ENCODE measurements at places on chromosomes 3 and 15.
A peak's percentile ranks its signal among the peaks of the same experiment; 100 is the strongest.

- ATAC-seq: no peak
Observed at GRCh38 chr3:44021651-44022594, 219.8 kb upstream of the TOPAZ1 start.

- peak; percentile 86 for ATAC-seq
Observed at GRCh38 chr3:120795017-120795648, 52.6 kb downstream of the GTF2E1 start.

GRCh38 chr3:49826016-49826415, 12.3 kb upstream of the UBA7 start:
- no peak for ATAC-seq

DNA sequence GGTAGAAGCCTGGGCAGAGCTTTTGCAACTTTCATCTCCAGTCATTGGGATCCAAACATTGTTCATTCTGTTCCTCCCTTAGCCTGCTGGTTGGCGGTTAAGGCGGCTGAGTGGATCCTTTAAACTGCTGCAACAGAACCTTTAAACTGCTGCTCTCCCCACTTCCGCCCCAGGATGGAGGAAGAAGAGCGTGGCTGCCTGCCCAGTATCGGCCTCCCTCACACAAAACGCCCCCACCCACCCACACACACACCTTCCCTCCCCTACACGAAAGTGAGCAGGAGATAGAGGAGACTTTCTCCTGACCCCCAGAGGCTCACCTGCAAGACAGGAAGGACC, 460 bp upstream of the ZMAT3 start:
- ATAC-seq: peak; percentile 51

DNA sequence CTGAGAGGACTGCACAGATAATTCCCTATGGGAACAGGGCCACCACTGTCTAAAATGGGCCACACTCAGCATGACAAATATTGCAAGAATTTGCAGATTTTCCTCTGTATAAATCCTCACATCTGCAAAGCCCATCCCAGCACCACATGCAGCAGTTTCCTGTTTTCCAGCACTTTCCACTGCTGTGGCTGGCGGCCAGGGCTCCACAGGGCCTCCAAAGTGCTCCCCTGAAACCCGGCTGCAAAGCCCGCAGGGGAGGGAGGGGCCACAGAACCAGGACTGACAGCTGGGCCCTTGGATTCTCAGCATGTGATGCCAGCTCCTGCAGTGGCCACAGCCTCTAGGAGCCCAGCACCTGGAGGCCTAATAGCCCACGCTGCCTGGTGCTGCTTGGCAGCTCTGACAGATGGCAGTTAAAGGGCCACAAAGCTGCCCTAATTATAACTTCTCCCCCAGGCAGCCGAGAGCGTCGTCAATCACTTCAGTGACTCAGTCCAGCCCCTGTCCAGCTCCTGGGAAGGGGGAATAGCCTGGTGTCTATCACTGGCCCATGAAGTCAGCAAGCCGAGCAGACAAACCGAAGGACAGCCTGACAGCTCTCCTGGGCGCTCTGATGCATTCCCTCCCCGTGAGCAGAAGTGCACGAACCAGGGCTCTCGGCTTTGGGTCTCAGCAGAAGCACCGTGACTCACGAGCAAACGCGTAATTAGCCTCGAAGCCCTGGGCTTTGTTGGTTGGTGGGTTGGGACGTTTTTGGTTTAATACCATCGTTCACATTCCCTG, 4.7 kb downstream of the LRRC15 start:
- ATAC-seq: no peak

- ATAC-seq: peak; percentile 45
Observed at GRCh38 chr15:99925661-99926461, 192.6 kb upstream of the LYSMD4 start.

DNA sequence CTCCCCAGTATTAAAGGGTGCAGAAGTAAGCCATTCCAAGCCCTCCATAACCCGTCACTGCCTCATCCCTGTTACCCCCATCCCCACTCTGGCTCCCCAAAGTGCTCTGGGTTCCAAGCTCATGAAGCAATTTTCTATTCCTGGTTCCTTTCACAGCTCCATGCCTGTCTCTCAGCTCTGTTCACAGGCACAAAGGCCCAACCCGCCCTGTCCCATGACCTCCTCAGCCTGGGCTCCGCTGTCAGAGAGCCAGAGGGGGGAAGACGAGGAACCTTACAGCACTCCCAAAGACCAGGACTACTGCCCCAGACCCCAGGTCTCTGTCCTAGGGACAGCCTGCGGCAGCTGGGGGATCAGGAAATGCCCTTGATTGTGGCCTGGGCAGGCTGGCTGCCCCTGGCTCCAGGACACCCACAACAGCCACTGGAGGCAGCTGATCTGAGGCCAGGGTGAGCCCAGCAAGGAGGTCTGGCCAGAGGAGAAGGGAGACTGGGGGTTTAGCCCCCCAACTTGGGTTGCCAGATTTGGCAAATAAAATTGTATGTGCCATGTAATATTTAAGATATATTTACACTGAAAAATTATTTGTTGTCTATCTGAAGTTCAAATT, 43.2 kb upstream of the LINGO1 start:
- ATAC-seq: no peak

Measured in activated CD4-positive, CD25-positive, alpha-beta regulatory T cell treated with anti-CD3 and anti-CD28 coated beads, Interleukin-2, amount 50 U/mL, for 24 hours (primary cell).